ENCODE measurements at places on chromosomes 3 and 15.

- DNase-seq, result no peak
Observed at GRCh38 chr15:34047893-34048775, 9.1 kb upstream of the AVEN start.

- no peak for DNase-seq
Observed at GRCh38 chr3:40398346-40398745, 11.4 kb downstream of the ENTPD3 start.

GRCh38 chr3:5191555-5192304 lies 4.2 kb downstream of the EDEM1 start:
- DNase-seq, result no peak

DNA sequence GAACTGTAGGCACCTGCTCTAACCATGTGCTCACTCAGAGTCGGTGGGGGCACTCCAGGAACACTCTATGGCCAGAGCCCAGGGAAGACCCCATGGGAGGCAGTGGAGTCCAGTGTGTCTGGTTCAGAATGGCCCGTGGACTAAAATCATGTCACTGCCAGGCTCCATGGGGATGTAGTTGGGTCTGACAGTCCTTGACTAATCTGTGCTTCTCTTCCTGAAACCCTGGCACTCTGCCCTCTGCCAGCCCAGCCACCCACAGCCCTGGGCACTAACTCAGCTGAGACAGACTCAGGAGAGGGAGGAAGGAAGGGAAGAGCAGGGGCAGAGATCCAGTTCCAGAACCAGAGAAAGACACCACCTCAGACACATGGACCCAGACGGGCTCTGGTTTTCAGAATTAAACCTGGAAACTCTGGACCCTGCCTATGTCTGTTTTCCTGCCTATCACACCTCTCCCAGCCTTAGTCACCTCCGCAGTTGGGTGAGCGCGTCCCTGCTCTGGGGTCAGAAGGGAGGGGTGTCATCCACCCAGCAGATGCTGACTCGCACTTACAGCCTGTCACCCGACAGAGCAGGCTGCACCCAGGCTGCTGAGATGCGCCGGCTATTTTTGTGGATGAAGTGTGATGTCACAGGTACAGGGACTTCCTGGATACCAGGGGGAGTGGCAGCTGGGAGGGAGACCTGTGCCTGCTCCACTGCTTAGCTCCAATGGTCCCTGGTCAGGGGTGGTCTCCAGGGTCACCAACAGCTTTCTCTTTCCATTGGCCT lies 56.8 kb upstream of the INSYN1 start:
- DNase-seq, result no peak

DNA sequence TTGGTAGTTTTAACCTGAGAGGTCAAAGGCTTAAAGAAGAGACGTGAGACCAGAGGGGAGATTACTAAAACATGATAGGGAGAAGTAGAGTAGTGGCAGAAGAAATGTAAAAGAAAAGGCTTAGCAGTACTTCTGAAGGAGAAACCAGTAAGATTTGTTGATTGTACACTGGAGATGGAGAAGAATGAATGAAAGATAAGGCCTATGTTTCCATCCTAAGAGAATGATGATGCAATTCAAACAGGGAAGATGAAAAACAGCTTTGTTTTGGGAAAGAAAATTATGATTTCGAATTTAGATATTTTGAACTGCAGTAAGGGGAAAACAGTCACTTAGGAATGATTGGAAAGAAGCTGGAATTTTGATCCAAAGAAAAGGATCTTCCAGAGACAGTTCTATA lies 97.4 kb upstream of the PLXND1 start:
- no peak for DNase-seq

- no peak for DNase-seq
Observed at GRCh38 chr3:80017369-80017768, 249.6 kb upstream of the ROBO1 start.

GRCh38 chr3:157752956-157753786 lies 250.0 kb upstream of the VEPH1 start:
- DNase-seq, result no peak

DNA sequence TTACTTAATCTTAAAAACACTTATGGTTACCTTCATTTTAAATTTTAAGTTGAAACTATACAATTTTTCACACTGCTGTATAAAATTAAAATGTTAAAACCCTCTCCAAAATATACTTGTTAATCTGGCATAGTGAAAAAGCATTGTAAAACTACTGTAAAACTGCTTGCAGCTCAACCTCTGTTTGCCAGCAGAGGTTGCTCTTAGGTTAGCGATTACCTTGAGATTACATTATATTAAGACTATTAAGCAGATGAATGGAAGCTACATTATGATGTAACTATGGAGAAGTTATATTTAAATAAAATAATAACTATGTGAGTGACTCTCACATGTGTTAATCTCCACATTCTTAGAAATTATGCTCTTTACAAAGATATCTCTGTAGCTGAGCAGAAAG lies 143.6 kb upstream of the SLITRK3 start:
- no peak for DNase-seq

- DNase-seq, result no peak
Observed at GRCh38 chr3:164048451-164048850, 1029.8 kb downstream of the SI start.

- DNase-seq, result no peak
Observed at GRCh38 chr15:26974120-26974780, 3.3 kb downstream of the GABRG3 start.

DNA sequence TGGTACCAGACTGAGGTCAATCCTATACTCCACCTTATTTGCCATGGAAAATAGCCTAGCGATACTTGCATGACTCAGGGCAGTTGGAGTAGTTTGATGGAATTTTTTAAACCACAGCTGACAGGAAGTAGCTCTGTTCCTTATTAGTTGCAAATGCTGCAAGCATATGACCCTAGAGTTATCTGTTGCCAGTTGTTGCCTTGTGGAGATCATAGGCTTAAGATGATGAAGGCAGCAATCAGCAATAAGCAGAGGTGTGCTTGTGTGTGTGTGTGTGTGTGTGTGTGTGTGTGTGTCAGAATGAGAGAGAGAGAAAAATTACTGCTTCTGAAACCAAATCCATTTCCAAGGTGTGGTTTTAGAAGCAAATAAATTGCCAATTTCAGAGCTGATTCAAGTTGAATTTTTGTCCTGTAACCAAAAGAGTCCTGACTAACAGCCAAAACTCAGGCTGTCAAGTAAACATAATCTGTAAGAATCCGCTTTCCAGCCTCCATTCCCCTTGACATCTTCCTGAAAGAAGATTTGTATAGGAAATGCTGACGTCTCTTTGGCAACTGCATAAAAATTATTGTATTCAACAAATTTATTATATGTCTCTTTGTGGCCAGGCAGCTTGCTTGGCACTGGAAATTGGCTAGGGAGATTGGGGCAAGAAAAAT lies 141.2 kb downstream of the SERPINI1 start:
- no peak for DNase-seq

All from activated CD8-positive, alpha-beta memory T cell treated with anti-CD3 and anti-CD28 coated beads for 48 hours (primary cell).